ENCODE measurements at places on chromosomes 16 and 17.

DNA sequence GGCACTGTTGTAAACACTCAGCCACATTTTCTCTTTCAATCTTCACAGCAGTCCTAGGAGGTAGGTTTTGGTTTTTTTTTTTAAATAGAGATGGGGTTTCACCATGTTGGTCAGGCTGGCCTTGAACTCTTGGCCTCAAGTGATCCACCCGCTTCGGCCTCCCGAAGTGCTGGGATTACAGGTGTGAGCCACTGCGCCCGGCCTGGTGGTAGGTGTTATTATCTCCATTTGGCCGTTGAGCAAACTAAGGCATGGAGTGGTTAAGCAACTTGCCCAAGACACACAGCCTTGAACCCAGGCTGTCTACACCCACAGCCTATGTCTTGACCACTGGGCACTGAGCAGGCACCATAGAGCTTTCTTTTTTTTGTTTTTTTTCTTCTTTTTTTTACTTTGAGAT lies 8.6 kb downstream of the SGCA start:
- H3K4me3 ChIP-seq: no peak overlapping the region
- H3K27ac ChIP-seq: no peak overlapping the region
- no peaks in the 10 kb centered on the region for H3K36me3 ChIP-seq
- no peaks in the 10 kb centered on the region for H3K4me1 ChIP-seq
- DNase-seq: no peak

DNA sequence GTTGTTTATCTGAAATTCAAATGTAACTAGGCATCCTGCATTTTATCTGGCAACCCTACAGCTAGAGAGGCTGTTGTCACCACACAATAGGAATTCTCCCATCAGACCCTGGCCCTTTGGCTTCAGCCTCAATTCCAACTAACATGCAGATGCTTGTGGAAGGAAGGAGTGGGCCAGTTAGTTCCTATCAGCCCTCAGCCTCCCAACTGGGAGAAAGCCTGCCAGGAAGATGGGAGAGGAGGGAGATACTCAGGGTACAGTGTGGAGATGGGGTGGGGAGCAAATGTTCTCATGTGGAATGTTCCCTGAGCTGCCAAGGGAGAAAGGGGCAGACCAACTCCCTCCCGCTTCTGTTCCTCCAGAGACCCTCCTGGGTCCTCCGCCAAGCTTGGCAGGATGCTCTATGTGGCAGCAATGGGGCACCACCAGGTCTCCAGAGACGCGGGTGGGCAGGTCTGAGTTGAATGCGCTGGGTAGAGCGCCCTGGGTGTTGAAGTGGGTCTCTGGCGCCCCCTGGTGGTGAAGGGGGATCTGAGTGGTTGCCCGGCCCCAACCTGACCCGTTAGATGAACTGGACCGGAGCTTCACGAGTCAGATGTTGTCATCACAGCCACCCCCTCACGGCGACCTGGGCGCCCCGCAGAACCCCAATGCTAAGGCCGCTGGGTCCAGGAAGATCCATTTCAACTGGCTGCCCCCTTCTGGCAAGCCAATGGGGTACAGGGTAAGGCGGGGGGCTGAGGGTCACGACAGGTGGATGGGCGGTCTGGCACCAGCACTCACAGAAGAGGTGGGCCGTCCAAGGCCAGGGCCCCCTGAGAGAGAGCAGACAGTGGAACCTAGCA lies 15.2 kb downstream of the GALK1 start:
- no peaks in the 10 kb centered on the region for H3K27me3 ChIP-seq
- no peak overlapping the region for H3K27ac ChIP-seq
- peak; percentile 74 for DNase-seq

GRCh38 chr17:32483451-32484019 lies 3.3 kb upstream of the CDK5R1 start:
- H3K4me3 ChIP-seq: no peak overlapping the region
- H3K4me1 ChIP-seq: peaks cover 4% of the 10 kb centered on the region
- H3K27ac ChIP-seq: peak overlapping the region; percentile 33
- DNase-seq: peak; percentile 58
- H3K36me3 ChIP-seq: peaks cover 18% of the 10 kb centered on the region

- no peaks in the 10 kb centered on the region for H3K36me3 ChIP-seq
- H3K4me3 ChIP-seq: no peak overlapping the region
- DNase-seq: no peak
- H3K4me1 ChIP-seq: peaks cover 4% of the 10 kb centered on the region
- no peak overlapping the region for H3K27ac ChIP-seq
Measured at GRCh38 chr16:16022683-16023064, 73.3 kb downstream of the ABCC1 start.

GRCh38 chr17:35082073-35082657 lies 18.7 kb upstream of the RFFL start:
- no peak for DNase-seq
- H3K4me1 ChIP-seq: peaks cover 47% of the 10 kb centered on the region
- no peak overlapping the region for H3K4me3 ChIP-seq

GRCh38 chr16:12796498-12796897 lies 7.2 kb downstream of the CPPED1 start:
- DNase-seq: no peak
- no peak overlapping the region for H3K4me3 ChIP-seq
- no peaks in the 10 kb centered on the region for H3K4me1 ChIP-seq
- H3K27ac ChIP-seq: no peak overlapping the region
- no peaks in the 10 kb centered on the region for H3K27me3 ChIP-seq

DNA sequence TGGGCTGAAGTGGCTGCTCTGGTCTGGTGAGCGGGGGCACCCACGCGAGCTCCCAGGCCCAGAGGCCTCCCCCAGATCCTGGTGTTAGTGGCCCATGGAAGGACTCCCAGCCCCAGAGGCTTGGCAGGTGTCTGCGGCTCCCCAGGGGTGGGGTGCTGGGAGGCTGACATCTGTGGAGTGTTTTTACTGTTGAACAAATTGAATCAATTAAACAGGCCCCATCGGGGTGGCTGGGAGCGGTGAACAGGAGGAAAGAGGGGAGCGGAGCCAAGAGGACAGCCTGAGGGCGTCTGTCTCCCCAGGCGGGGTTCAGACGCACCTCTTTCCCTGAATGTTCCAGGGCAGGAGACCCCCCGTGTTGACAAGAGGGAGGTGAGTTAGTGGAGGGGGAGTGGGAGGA lies 29.9 kb downstream of the ACTG1 start:
- peak; percentile 24 for DNase-seq
- no peak overlapping the region for H3K27ac ChIP-seq
- peaks cover 38% of the 10 kb centered on the region for H3K4me1 ChIP-seq
- H3K4me3 ChIP-seq: no peak overlapping the region
- peaks cover 15% of the 10 kb centered on the region for H3K27me3 ChIP-seq
- H3K36me3 ChIP-seq: no peaks in the 10 kb centered on the region

DNA sequence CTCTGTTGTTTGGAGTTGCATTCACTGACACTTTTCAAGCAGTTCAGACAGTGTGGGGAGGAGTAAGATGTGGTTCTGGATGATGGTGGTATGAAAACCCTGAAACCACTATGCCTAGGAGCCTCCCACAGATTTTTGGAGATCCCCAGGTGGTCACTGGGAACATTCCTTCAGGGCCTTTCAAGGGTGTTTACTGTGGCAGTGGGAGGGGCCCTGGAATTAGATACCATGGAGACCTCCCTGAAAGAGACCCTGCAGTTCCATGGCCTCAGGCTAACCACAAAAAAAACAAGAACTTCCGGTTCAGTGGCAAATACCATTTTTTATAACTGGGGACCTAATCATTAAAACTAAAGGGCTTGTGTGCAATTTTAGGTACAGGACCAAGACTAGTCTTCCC lies 79.9 kb downstream of the TMEM100 start:
- no peaks in the 10 kb centered on the region for H3K27me3 ChIP-seq
- no peaks in the 10 kb centered on the region for H3K4me1 ChIP-seq
- H3K4me3 ChIP-seq: no peak overlapping the region
- no peak for DNase-seq
- no peaks in the 10 kb centered on the region for H3K36me3 ChIP-seq

- DNase-seq: no peak
- no peaks in the 10 kb centered on the region for H3K36me3 ChIP-seq
- H3K27me3 ChIP-seq: no peaks in the 10 kb centered on the region
- H3K4me1 ChIP-seq: peaks cover 3% of the 10 kb centered on the region
Measured at GRCh38 chr17:78882540-78883088, 20.4 kb downstream of the CEP295NL start.

GRCh38 chr17:75036643-75037268 lies 10.0 kb downstream of the ATP5PD start:
- H3K36me3 ChIP-seq: peaks cover 13% of the 10 kb centered on the region
- H3K4me3 ChIP-seq: no peak overlapping the region
- peaks cover 3% of the 10 kb centered on the region for H3K27me3 ChIP-seq
- H3K27ac ChIP-seq: peak overlapping the region; percentile 92
- H3K4me1 ChIP-seq: no peaks in the 10 kb centered on the region

DNA sequence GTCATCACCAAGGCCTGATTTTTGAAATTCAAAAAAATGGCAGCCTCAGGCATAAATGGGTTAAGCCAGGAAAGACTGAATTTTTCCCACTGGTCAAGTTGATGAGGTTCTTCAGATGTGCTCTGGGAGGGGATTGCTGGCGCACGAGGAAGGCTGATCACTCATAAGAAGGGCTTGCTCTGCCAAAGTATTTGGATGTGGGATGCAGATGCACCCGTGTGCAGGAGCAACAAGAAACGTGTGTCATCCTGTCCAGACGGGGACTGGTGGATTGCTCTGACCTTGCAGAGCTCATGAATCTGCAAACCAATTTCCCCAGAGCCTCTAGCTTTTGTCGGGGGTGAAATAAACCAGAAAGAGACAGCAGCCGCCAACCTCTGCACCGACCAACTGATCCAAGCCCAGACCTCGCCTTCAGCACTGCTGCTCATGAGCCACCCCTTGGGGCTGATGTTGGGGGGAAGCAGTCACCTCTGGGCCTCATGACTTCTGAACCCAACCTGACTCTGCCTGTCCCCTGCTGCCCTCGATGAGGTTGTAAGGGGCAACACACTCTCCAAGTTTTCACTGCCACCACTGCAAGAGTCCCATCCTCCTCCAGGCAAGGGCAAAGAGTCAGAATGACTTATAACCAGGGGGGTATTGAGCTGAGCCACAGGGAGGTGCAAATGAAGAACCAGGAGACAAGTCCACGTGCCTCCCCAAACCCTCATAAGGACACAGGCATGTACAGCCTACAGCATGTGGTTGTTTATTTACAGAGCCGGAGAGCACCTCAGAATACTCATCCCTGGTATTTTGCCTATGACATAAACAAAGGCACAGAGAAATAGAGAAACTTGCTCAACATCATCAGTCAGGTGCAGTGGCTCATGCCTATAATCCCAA lies 452.0 kb downstream of the SOX9 start:
- peaks cover 25% of the 10 kb centered on the region for H3K4me1 ChIP-seq
- peaks cover 19% of the 10 kb centered on the region for H3K36me3 ChIP-seq

GRCh38 chr17:57869617-57870282 lies 19.9 kb upstream of the MRPS23 start:
- H3K27ac ChIP-seq: no peak overlapping the region
- no peak overlapping the region for H3K4me3 ChIP-seq
- H3K36me3 ChIP-seq: no peaks in the 10 kb centered on the region

DNA sequence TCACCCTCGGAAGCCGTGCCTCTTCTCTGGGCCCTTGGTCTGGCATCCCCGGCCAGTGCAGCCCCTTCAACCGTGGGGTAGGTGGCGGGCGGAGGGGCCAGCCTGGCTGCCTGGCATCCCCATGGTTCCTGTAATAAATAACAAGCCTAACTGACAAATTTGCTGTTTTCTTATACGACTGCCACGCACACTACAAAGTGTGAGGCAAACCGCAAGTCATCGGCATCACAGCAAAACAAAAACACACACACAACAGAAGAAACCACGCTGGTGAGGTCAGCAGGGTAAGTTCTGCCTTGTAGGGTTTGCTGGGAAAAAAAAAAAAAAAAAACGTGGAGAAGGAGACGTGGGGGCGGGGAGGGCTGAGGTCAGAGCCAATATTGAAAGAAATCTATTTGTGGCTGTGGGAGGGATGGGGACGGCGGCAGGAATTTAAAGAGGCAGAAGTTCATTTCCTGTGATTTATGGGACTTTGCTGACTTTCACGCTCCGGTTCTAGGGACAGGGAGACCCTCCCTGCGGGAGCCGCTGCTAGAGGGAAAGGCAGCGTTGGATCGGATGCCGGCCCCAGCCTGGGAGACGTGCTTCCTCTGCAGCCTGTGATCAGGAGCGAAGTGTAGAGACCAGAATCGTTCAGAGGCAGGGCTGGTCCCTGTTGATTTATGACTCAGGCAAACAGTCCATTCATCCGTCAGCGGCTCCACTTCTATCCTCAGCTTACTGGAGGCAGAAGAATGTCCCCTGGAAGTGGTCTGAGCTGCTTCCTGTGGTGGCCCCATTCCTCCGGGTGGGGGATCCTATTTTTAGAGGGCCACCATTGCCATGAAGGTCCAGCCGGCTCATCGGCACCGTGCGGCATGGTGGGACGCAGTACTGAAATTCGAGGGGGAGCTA lies 162.8 kb downstream of the FOXL1 start:
- no peaks in the 10 kb centered on the region for H3K36me3 ChIP-seq
- no peak for DNase-seq
- H3K4me3 ChIP-seq: peak overlapping the region; percentile 13
- no peak overlapping the region for H3K27ac ChIP-seq
- H3K27me3 ChIP-seq: no peaks in the 10 kb centered on the region

DNA sequence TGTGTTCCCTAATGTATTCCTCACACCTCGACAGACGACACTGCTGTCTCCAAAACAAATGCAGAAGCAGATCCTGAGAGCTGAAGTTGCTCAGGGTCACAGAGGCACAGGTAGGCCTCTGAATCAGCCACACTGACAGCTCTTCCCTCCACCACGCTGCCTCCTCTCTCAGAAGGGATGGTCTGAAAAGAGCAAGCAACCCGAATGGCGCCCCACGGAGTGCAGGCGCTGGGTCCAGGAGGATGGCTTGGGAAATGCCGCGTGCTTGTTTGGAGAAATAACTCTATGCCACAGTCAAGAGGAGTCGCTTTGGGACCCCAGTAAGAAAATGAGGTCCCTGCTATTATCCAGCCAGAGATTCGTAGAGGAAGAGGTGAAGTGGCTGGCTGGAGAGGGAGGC lies 15.9 kb downstream of the CYB561 start:
- no peak for DNase-seq
- peaks cover 40% of the 10 kb centered on the region for H3K36me3 ChIP-seq
- H3K4me1 ChIP-seq: peaks cover 36% of the 10 kb centered on the region
- H3K27ac ChIP-seq: no peak overlapping the region
- H3K4me3 ChIP-seq: no peak overlapping the region

DNA sequence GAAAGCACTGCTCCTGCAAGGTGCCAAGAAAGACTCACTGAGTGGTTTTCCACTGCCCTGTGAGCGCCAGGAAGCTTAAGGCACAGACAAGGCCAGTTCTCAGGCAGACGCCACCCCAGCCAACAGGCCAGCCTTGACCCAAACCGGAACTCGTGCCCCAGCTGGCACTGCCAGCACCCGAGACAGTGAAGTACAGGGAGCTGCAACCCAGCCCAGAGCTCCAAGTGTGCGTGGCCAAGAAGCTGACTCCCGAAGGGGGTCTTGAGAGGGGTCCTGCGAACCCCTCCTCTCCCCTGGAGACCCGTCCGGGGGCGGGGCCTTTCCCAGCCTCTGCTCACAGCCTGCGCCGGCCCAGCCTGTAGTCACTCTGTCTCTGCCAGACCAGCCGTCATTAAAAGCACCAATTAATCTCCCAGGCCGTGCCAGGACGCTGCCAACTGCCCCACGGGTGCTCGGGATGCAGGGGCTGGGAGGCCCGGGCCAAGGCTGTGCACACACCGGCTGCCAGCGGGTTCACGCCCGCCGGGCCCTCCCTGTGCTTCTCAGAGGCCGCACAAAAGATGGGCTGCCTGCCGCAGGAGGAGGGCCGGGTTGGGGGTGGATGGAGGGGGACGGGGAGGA lies 4.4 kb upstream of the SOX8 start:
- DNase-seq: no peak
- no peaks in the 10 kb centered on the region for H3K36me3 ChIP-seq
- H3K4me3 ChIP-seq: no peak overlapping the region
- peaks cover 27% of the 10 kb centered on the region for H3K27me3 ChIP-seq
- H3K4me1 ChIP-seq: no peaks in the 10 kb centered on the region

- H3K4me3 ChIP-seq: no peak overlapping the region
- no peaks in the 10 kb centered on the region for H3K4me1 ChIP-seq
- no peaks in the 10 kb centered on the region for H3K27me3 ChIP-seq
- peaks cover 6% of the 10 kb centered on the region for H3K36me3 ChIP-seq
- H3K27ac ChIP-seq: no peak overlapping the region
Measured at GRCh38 chr17:55405600-55405999, 16.0 kb downstream of the MMD start.

All from small intestine (tissue), 16 donors.